Activated T-helper 1 cell treated with anti-CD3 and anti-CD28 coated beads, Interleukin-12 subunit alpha, Interleukin-12 subunit beta, Interleukin-2, Interleukin-4 antibody, amounts not matched to agents 30 ng/mL and 10 ng/mL and 1 ng/mL, durations not matched to agents 14 hours and 24 hours and 36 hours (primary cell): ENCODE measurements at places on chromosomes 7 and 10. TPM values are rescaled to one million over a fixed set of nuclear protein-coding genes. Genes with fewer than 3 reads are reported as not detected.

ERVW-1 gene
- not detected in 2 replicates for total RNA-seq

SCIN gene
- total RNA-seq: not detected in 2 replicates

ALOX5 gene
- 2.9 and 3.1 TPM in 2 replicates for total RNA-seq

GATA3 gene
- total RNA-seq: 79.5 TPM in 2 replicates

TAS2R5 gene
- total RNA-seq: 0.67 and 0.98 TPM in 2 replicates

TPST1 gene
- total RNA-seq: 1.6 and 1.8 TPM in 2 replicates

FOXL3 gene
- total RNA-seq: not detected in 2 replicates

PNLIP gene
- not detected in 2 replicates for total RNA-seq

C10orf71 gene
- not detected in 2 replicates for total RNA-seq

OR2A5 gene
- not detected in 2 replicates for total RNA-seq

DNA sequence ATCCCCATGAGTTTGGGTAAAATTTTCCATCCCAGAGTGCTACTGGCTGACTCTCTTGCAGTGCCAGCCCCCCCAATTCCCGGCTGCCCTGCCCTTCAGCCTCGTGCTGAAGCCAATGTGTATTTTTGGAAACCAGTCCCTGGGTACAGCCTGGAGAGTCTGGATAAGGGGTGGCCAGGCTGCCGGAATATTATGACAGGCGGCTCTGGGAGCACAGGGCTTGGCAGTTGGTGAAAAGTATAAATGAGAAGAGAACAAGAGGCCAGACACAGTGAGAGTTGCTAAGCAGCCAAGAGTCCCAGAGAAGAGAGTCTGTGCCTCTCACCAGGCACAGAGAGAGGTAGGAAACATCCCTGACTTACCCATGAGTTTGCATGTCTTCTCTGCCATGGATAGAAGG, 53.6 kb downstream of the TMEM130 start:
- no peaks in the 10 kb centered on the region for H3K4me1 ChIP-seq
- DNase-seq: no peak
- no peak overlapping the region for H3K4me3 ChIP-seq
- H3K27me3 ChIP-seq: peaks cover 2% of the 10 kb centered on the region

GRCh38 chr7:46024263-46024916, 103.3 kb upstream of the IGFBP3 start:
- H3K27ac ChIP-seq: no peak overlapping the region
- no peaks in the 10 kb centered on the region for H3K27me3 ChIP-seq
- no peaks in the 10 kb centered on the region for H3K36me3 ChIP-seq
- no peaks in the 10 kb centered on the region for H3K4me1 ChIP-seq

GRCh38 chr10:95531994-95532399, 29.2 kb downstream of the SORBS1 start:
- H3K27ac ChIP-seq: no peak overlapping the region
- no peaks in the 10 kb centered on the region for H3K36me3 ChIP-seq
- peaks cover 6% of the 10 kb centered on the region for H3K27me3 ChIP-seq
- DNase-seq: no peak
- peaks cover 4% of the 10 kb centered on the region for H3K4me1 ChIP-seq
- H3K4me3 ChIP-seq: no peak overlapping the region

- H3K27me3 ChIP-seq: no peaks in the 10 kb centered on the region
- H3K4me1 ChIP-seq: peaks cover 45% of the 10 kb centered on the region
- DNase-seq: peak; percentile 3
- peak overlapping the region; percentile 85 for H3K4me3 ChIP-seq
- peaks cover 4% of the 10 kb centered on the region for H3K36me3 ChIP-seq
These were observed 2.1 kb upstream of the KAT6B start for GRCh38 chr10:74824184-74824899.

GRCh38 chr10:79390551-79391229, 43.4 kb downstream of the PPIF start:
- H3K36me3 ChIP-seq: no peaks in the 10 kb centered on the region
- no peak for DNase-seq
- no peak overlapping the region for H3K4me3 ChIP-seq
- no peaks in the 10 kb centered on the region for H3K4me1 ChIP-seq

GRCh38 chr10:75431180-75432111, at the start of gene LRMDA:
LRMDA (plus strand) TSS chr10:75431624.
- H3K27me3 ChIP-seq: peaks cover 48% of the 10 kb centered on the region
- no peak within 1 kb of the TSS for H3K4me3 ChIP-seq
- no peak within 1 kb of the TSS for H3K27ac ChIP-seq

DNA sequence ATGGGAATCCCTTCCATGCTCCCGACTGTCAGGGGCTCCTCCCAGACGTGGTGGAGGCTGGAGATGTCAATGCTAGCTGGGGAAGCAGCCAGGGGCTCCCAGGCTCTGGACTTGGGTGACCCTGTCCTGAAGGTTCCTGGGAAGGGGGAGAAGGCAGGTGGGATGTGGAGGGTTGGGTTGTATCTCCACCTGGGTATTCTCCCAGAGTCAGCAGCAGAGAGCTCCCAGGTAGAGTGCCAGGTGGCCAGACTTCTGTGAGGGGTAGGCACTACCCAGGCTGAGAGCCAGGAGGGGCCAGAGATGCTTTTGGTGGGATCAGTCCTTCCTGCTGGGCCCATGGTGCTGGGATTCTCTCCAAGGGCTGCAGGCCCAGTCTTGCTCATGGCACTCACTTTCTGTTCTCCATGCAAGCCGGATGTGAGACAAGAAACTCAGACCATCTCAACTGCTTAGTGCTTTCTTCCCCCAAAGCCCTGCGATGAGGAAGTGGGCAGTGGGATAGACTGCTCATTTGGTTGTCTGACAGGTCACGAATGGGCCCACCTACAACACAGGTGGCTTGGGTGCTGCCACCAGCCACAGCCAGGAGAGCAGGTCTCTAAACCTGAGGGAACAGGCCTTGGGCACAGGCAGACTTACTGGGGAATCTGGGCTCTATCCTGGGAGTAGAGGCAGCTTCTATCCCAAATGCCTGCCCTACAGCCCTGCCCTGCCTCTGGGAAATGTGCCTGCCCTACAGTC, 52.5 kb upstream of the CAMK2B start:
- H3K36me3 ChIP-seq: no peaks in the 10 kb centered on the region
- H3K4me3 ChIP-seq: no peak overlapping the region
- no peak for DNase-seq
- H3K27ac ChIP-seq: no peak overlapping the region

GRCh38 chr10:32372000-32372875, 25.3 kb upstream of the EPC1 start:
- no peak overlapping the region for H3K4me3 ChIP-seq
- no peak overlapping the region for H3K27ac ChIP-seq
- H3K27me3 ChIP-seq: no peaks in the 10 kb centered on the region
- H3K36me3 ChIP-seq: peaks cover 4% of the 10 kb centered on the region
- peaks cover 45% of the 10 kb centered on the region for H3K4me1 ChIP-seq

- H3K4me3 ChIP-seq: no peak overlapping the region
- H3K27me3 ChIP-seq: no peaks in the 10 kb centered on the region
- no peak for DNase-seq
- H3K4me1 ChIP-seq: no peaks in the 10 kb centered on the region
- no peaks in the 10 kb centered on the region for H3K36me3 ChIP-seq
These were observed 235.1 kb downstream of the SORCS1 start for GRCh38 chr10:106929291-106929895.

DNA sequence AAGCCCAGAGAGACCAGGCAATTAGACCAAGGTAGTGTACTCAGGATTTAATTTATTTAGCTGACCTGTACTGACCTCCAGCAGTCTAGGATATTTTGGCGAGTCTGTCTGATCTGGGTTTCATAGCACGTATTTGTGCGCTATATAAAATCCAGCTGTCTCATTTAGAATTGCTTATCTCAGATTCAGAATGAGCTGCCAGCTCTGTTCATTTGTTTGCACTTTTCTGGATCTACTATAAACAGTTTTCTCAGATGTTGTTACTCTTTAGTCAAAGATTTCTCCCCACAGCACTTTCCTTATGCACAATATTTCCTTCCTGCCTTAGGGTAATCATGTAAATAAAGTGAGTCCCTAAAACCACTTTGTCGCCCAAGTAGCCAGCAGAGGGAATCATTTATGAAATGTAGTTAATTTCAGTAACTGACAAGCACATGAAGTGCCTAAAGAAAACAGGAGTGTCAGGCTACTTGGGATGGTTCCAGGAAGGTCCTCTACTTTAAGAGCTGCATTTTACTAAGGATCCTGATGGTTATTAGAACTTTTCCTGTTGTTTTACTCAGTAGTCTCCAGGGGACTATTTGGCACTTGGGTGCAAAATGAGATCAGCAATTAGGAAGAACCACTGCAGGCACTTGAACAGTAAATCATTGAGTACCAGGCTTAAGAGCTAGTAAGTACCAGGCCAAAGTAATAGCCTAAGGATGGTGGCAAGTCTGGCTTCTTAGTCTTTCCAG, 226.4 kb downstream of the TWIST1 start:
- H3K27ac ChIP-seq: no peak overlapping the region
- H3K4me3 ChIP-seq: no peak overlapping the region
- no peak for DNase-seq
- H3K27me3 ChIP-seq: no peaks in the 10 kb centered on the region

DNA sequence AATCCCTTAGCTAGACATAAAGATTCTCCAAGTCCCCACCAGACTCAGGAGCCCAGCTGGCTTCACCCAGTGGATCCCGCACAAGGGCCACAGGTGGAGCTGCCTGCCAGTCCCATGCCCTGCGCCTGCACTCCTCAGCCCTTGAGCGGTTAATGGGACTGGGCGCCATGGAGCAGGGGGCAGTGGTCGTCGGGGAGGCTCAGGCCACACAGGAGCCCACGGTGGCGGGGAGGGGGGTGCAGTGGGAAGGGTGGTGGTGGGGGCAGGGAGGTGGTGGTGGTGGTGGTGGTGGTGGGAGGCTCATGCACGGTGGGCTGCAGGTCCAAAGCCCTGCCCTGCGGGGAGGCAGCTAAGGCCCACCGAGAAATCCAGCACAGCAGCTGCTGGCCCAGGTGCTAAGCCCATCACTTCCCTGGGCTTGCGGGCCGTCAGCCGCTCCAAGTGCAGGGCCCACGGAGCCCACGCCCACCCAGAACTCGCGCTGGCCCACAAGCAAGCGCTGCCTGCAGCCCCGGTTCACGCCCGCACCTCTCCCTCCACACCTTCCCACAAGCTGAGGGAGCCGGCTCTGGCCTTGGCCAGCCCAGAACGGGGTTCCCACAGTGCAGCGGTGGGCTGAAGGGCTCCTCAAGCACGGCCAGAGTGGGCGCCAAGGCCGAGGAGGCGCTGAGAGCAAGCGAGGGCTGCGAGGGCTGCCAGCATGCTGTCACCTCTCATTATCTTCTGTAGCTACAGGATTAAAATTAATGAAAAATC, 732.5 kb upstream of the POM121L12 start:
- H3K27ac ChIP-seq: no peak overlapping the region
- H3K27me3 ChIP-seq: no peaks in the 10 kb centered on the region
- no peak overlapping the region for H3K4me3 ChIP-seq
- no peaks in the 10 kb centered on the region for H3K4me1 ChIP-seq
- no peaks in the 10 kb centered on the region for H3K36me3 ChIP-seq
- no peak for DNase-seq
